Activated CD4-positive, alpha-beta T cell treated with anti-CD3 and anti-CD28 coated beads, Interleukin-2, amount 10 ng/mL, durations not matched to agents 7 days and 5 days (primary cell): ENCODE measurements at places on chromosomes 12 and 14.
A peak's percentile ranks its signal among the peaks of the same experiment; 100 is the strongest.

DNA sequence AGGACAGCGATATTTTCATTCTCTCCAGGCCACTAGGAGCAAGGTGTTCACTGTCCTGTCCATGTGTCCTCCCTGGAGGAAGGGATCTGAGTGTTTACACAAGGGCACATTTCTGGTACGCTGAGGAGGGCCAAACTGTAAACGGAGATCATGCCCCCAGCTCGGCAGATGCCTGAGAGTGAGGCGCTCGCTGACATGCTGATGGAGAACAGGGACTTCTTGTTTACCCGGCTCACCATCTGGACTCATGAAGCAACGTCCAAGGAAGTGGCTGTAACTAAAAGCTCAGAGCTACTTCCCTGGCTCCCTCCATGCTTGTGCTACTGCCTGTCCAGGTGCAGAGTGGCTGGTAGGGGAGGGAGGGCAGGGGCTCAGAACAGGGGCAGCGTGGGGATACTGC lies 43.4 kb upstream of the KCNA1 start:
- DNase-seq: no peak

DNA sequence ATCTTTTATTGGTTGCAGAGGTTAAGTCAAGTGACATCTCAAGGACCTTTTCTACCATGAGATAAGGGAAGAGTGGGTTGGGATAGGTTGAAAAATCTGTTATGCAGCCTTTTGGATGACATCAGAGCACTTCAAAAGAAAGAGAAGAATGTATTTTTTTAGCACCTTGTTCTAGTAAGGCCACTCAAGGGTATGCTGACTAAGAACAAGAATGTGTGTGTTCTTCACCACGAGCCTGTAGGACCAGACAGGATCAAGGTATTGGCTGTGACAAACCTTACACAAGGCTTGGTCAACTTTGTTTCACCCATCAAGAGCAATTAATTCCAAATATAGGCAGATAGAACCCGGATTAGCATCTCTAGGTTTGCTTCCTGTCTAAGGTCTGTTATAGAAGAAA lies 142.5 kb downstream of the SAMD4A start:
- no peak for DNase-seq

DNA sequence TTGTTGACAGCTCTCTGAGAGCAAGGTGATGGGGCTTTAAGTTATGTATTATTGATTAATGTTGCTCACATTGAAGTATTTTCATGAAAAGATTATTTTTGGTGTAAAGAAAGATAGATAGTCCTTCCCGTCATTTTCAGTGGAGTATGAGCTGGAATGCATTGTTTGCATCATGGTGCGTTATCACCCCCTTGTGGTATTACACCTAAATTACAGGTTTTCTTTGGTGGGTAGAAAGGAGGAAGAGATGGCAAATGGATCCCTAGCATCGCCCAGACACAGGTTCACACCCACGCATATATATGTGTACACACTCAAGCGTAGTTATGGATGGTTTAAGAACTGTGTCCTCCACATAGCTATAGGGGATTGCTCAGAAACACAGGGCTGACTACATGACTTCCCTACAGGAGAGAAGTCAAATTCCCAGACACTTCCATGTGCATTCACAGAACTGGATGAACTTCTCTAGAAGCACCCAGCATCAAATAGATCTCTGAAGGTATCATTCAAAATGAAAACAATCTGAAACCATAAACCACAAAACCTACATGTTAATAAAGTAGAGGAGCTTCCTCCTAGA lies 14.4 kb upstream of the SERPINA10 start:
- DNase-seq: no peak

GRCh38 chr14:50741567-50741966 lies 73.5 kb upstream of the SAV1 start:
- no peak for DNase-seq

- DNase-seq: no peak
Measured at GRCh38 chr14:59245809-59246295, 57.4 kb downstream of the DAAM1 start.

DNA sequence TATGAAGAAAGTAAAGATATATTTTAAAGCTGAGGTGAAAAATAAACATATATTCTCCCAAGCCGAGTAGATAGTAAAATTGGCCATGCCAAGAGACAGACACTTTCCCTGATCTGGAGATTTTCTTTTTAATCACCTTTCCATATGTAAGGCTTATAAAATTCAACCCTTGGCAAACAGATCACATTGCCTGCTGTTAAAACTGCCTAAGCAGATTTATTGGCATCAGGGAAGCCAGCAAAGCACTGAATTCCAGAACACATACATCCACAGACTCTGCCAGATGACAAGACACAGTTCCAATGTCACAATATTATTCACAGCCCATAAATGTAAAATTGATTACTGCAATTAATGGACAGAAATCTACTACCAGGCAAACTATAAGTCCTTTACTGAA lies 78.2 kb upstream of the GARIN2 start:
- no peak for DNase-seq

- DNase-seq: no peak
Measured at GRCh38 chr12:126093908-126094307, 1028.7 kb downstream of the AACS start.

DNA sequence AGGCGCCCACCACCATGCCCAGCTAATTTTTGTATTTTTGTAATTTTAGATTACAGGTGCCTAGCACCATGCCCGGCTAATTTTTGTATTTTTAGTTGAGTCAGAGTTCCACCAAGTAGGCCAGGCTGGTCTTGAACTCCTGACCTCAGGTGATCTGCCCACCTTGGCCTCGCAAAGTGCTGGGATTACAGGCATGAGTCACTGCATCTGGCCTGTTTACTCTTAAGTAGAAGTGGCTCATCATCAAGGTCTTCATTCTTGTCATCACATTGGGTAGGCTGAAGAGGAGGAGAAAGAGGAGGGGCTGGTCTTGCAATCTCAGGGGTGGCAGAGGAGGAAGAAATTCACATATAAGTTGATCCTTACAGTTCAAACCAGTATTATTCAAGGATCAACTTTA lies 152.4 kb upstream of the ATP2B1 start:
- DNase-seq: no peak

DNA sequence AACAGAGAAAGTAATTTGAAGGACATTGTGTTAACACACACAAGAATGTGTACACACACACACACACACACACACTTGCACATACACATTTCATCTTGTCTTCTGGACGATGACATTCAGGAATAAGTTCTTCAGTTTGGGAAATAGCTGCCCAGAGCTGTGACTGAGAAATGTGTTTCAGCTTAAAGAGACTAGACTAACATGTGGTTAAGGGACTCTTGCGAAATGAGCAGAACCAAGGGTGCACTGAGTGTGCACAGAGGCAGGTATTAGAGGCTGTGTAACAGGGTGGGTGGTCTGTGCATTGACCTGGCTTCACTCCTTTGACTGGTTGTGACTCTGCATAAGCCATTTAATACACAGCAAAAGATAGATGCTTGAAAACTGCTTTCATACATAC lies 29.4 kb upstream of the KCNA5 start:
- no peak for DNase-seq

- no peak for DNase-seq
Measured at GRCh38 chr14:63180011-63180410, 24.2 kb upstream of the RHOJ start.

DNA sequence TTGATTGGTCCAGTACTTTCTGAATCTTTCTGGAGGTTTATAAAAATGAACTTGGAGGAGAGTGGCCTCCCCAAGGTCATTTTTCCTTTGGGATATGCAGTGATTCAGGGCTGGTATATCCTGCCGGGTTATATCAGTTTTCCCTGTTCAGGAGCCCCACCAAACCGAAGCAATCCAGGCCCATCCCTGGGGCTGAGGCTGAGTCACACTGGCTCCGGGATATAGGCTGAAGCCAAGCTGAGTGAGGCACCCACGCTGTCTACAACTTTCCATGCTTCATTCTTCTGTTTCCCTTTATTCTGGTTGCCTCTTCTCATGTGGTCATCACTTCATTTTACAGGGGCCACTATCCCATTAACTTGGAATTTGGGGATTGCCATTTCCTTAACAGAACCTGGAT lies 3.4 kb downstream of the SSPN start:
- no peak for DNase-seq

GRCh38 chr12:59660921-59661597 lies 65.2 kb downstream of the SLC16A7 start:
- DNase-seq: no peak

DNA sequence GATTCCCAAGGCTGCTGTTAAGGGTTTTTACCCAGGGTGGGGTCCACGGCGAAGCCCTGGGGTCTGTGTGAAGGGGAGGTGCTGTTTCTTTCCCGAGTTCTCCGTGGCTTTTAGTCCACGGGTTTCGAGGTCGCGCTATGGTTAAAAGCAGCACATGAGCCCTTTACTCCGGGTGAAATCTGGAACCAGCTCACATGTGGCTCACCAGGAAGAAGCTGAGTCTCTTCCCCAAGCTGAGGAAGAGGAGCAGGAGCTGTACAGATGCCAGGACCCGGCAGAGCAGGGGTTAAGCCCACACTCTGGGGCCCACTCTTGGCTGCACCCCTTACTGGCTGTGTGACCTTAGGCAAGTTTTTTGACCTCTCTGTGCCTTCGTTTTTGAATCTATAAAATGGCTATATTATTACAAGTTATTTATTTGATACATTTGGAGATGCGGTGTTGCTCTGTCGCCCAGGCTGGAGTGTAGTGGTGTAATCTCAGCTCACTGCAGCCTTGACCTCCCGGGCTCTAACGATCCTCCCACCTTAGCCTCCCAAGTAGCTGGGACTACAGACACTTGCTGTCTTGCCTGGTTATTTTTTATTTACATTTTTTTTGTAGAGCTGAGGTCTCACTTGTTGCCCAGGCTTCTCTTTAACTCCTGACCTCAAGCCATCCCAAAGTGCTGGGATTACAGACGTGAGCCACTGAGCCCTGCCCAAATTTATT lies 266.3 kb downstream of the AACS start:
- DNase-seq: no peak

GRCh38 chr12:34292736-34293625 lies 270.7 kb downstream of the ALG10 start:
- DNase-seq: no peak

- DNase-seq: no peak
Measured at GRCh38 chr12:6234214-6234613, 34.0 kb downstream of the CD9 start.

- DNase-seq: no peak
Measured at GRCh38 chr14:53953828-53954550, 2.6 kb downstream of the BMP4 start.

DNA sequence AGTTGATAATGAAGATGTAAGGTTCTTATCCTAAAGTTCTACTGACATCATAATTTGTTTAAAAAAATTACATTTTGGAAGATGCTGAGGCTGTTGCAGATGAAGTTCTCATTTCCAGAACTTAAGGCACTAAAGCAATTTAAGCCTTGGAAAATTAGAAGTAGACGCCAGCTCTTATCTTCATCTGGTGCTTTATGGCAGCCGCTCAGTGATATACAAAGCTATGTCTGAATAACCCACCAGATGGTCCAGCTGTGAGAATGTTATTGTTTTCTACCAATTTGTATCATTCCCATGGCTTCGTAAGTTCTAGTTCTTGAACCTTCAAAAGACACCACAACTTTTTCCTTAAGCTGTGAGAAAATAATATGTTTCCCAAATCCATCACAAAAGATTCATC lies 212.1 kb upstream of the ARID2 start:
- no peak for DNase-seq

GRCh38 chr12:90008277-90008676 lies 299.6 kb upstream of the ATP2B1 start:
- no peak for DNase-seq

DNA sequence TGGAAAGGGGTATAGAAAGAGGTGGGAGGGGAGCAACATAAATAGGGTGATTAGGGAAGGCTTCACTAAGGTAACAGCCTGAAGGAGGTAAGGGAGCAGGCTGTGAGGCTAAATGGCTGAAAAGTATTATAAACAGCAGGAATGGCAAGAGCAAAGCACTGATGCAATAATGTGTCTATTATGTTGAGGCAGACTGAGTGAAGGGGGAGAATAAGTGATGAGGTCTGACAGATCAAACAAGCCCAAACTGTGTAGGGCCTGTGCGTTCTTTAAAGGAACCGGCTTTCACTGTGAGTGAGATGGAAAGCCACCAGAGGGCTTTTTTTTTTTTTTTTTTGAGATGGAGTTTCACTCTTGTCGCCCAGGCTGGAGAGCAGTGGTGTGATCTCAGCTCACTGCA lies 6.7 kb upstream of the VCPKMT start:
- DNase-seq: no peak

DNA sequence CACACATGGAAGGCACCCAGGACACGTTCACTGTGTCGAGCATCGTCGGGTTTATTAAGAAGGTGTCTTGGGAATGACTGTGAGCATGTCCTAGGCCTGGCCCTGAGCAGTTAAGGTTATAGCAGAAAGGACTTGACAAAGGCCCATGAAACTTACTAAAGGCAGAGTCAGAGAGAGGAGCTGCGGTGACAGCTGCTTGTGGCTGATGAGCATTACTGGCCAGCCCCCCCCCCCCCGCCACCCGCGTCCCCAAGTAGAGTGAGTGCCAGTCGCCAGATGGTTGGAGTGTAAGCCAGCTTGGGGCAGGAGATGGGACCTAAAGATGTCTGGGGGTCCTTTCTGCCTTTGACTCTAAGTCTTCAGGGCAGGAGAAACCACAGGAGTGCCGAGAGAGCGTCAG lies 169.9 kb downstream of the TSPAN9 start:
- DNase-seq: no peak

DNA sequence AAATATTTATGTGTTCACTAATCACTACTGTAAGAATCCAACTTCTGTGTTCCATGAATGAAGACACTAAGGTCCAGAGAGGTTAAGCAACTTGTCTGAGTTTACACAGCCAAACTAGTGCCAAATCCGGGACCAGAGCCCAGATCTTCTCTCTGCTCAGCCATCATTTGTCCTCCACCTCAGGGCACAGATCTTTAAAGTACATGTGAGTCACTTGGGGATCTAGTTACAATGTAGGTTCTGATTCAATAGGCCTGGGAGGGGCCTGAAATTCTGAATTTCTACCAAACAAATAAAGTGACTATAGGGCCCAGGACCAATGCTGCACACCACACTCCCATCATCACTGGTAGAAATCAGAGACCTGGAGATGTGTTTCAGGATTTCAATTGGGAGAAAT lies 162.9 kb downstream of the GXYLT1 start:
- DNase-seq: no peak

GRCh38 chr12:66290716-66291200 lies 11.5 kb upstream of the HELB start:
- peak; percentile 71 for DNase-seq

- DNase-seq: no peak
Measured at GRCh38 chr12:132432721-132433577, 57.0 kb upstream of the FBRSL1 start.

DNA sequence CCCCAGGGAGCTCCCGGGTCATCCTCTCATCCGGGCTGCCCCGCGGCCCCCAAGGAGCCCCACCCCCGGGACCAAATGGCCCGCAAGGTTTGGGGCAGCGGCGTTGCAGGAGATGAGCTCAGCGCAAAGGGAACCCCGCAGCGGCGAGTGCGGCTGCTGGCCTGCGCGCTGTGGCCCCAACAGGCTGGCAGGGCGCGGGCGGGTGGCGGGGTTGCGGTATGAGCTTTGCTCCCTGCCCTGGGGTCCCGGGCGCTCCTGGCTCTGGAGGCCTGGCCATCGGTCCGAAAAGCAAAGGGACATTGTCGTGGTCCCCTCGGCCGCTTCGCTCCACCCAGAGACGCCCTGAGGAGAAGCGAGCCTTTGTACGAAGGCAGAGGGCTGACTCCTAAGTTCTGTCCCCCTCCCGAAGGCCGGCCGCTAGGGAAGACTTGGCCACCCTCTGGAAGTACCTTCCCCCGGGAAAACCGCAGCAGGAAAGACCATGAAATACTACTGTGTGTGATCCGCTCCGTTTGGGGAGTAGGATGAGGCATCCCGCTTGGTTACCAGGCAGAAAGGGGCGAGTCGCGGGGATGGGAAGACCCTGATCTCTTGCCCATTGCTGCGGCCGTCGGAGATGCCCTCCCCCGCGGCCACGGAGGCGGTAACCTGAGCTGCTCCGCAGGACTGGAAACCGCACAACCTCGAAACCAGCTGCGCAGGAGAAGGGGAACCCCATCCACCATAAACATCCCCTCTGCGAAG lies 620 bp upstream of the NID2 start:
- no peak for DNase-seq
